ENCODE measurements at places on chromosomes 2 and 18. TPM values are rescaled to one million over a fixed set of nuclear protein-coding genes. Genes with fewer than 3 reads are reported as not detected.

Gene PID1
- total RNA-seq = 4.5 TPM

Gene TNFRSF11A
- total RNA-seq = 0.73 TPM

Gene C2orf92
- 1.9 TPM for total RNA-seq

Gene DOCK10
- total RNA-seq = 57.5 TPM

Gene CCDC142
- total RNA-seq = 24.1 TPM

Gene AOX1
- 1.7 TPM for total RNA-seq

Gene CPLX4
- total RNA-seq = not detected

Gene IL1RL1
- under 0.01 TPM for total RNA-seq

Gene SPDYA
- total RNA-seq = 0.34 TPM

Gene CNTNAP5
- under 0.01 TPM for total RNA-seq

Gene MFSD2B
- 0.36 TPM for total RNA-seq

Gene TOGARAM2
- total RNA-seq = not detected

Gene SFTPB
- total RNA-seq = not detected

Gene MARS2
- 18.4 TPM for total RNA-seq

Gene MEP1B
- total RNA-seq = not detected

Gene SLC66A3
- 36.1 TPM for total RNA-seq

Gene RTP5
- not detected for total RNA-seq

Gene CCDC85A
- 0.69 TPM for total RNA-seq

Gene CIB4
- total RNA-seq = not detected

Gene FAM110C
- not detected for total RNA-seq

Gene CYP26B1
- not detected for total RNA-seq

Gene MPV17
- 88.2 TPM for total RNA-seq

Gene CRYGD
- not detected for total RNA-seq

Gene MCEE
- 6.2 TPM for total RNA-seq

Gene SLC4A5
- total RNA-seq = 1.4 TPM

Gene ITGA4
- total RNA-seq = 86.9 TPM

Measured in melanocyte of skin (primary cell).